ENCODE measurements at places on chromosomes 7 and 10. TPM values are rescaled to one million over a fixed set of nuclear protein-coding genes. Genes with fewer than 3 reads are reported as not detected.

The CFAP46 gene
- total RNA-seq = 1.4 TPM

The HOGA1 gene
- total RNA-seq = 0.76 TPM

The IKZF1 gene
- not detected for total RNA-seq

The NEBL gene
- total RNA-seq = 6.4 TPM

The RASA4B gene
- total RNA-seq = 1.7 TPM

The KNDC1 gene
- 1.4 TPM for total RNA-seq

The SCART1 gene
- 0.47 TPM for total RNA-seq

The TMEM130 gene
- 0.26 TPM for total RNA-seq

The TBATA gene
- total RNA-seq = not detected

The UNC5B gene
- total RNA-seq = 0.88 TPM

The GRID1 gene
- total RNA-seq = 0.24 TPM

The TET1 gene
- total RNA-seq = 0.57 TPM

The ZNF239 gene
- total RNA-seq = 4.5 TPM

The AGBL3 gene
- total RNA-seq = 1.1 TPM

The NCF1 gene
- total RNA-seq = 0.09 TPM

The CCDC172 gene
- total RNA-seq = not detected

The MBLAC1 gene
- 2.6 TPM for total RNA-seq

The HTR5A gene
- not detected for total RNA-seq

The RBAK gene
- 5.6 TPM for total RNA-seq

The HOXA6 gene
- total RNA-seq = 1.8 TPM

The LZTS2 gene
- total RNA-seq = 39.6 TPM

The CELF2 gene
- total RNA-seq = 0.06 TPM

The GALNT11 gene
- total RNA-seq = 23.5 TPM

The HOXA2 gene
- total RNA-seq = 0.84 TPM

The OR2A1 gene
- total RNA-seq = not detected

The LRCH4 gene
- total RNA-seq = 11.1 TPM

The TCAF1 gene
- 14.1 TPM for total RNA-seq

The METTL27 gene
- 11.5 TPM for total RNA-seq

The PDE1C gene
- total RNA-seq = 5.6 TPM

Measured in A549 treated with CORT108297 at 1 μM for 4 hours (cell line).